ENCODE measurements at places on chromosomes 3 and 15.

DNA sequence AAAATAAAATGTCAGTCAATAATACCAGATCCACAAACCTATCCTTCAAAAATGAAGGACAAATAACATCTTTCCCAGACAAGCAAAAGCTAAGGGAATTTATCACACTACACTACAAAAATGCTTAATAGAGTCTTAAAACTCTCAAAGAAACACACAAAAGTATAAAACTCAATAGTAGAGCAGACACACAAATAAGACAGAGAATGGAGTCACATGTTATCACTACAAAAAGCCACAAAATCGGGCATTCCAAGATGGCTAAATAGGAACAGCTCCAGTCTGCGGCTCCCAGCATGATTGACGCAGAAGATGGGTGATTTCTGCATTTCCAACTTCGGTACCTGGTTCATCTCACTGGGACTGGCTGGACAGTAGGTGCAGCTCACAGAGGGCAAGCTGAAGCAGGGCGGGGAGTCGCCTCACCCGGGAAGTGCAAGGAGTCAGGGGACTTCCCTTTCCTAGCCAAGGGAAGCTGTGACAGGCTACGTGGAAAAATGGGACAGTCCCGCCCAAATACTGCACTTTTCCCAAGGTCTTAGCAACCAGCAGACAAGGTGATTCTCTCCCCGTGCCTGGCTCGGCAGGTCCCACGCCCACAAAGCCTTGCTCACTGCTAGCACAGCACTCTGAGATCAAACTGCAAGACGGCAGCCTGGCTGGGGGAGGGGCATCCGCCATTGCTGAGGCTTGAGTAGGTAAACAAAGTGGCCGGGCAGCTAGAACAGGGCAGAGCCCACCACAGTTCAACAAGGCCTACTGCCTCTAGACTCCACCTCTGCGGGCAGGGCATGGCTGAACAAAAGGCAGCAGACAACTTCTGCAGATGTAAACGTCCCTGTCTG is 46.3 kb downstream of the SENP7 start:
- DNase-seq, result no peak

DNA sequence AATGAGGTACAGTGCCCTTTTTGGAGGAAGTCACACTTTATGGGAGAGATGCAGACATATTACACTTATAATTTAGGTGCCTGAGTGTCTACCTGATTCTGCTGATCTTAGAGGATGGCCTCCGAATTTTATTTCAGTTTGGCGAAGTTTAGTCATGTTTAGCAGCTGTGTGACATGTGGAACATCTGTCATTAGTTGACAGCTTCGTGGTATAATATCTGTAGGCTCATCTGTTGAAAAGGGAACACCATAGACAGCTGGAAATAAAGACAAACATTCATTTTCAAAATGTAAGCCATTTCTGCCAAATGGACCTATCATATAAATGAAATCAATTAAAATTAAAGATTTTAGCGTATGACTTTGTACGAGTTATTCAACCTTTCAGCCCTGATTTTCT is 165.4 kb downstream of the CFAP20DC start:
- DNase-seq, result no peak

GRCh38 chr3:98185180-98185579 is 18.7 kb downstream of the OR5H15 start:
- DNase-seq, result no peak

- DNase-seq, result no peak
Observed at GRCh38 chr15:28998511-28998910, 112.7 kb downstream of the APBA2 start.

GRCh38 chr3:159813822-159814531 is 174.7 kb upstream of the IL12A start:
- no peak for DNase-seq

DNA sequence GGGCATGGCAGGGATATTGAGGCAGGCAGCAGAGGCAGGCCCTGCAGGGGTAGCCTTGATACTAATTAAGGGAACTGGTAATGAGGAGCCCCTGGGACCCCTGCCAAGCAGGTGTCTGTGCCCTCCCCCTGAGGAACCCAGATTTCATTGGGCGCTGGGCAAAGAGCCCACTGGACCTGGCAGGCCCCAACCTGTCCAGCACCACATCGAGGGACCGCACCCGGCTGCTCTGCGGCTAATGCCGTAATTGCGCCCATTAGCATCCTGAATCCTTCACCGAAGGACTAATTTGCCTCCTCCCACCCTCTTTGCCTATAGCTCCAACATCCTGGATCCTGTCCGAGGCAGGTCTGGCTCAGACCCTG is 13.7 kb upstream of the SEMA3B start:
- DNase-seq, result no peak

DNA sequence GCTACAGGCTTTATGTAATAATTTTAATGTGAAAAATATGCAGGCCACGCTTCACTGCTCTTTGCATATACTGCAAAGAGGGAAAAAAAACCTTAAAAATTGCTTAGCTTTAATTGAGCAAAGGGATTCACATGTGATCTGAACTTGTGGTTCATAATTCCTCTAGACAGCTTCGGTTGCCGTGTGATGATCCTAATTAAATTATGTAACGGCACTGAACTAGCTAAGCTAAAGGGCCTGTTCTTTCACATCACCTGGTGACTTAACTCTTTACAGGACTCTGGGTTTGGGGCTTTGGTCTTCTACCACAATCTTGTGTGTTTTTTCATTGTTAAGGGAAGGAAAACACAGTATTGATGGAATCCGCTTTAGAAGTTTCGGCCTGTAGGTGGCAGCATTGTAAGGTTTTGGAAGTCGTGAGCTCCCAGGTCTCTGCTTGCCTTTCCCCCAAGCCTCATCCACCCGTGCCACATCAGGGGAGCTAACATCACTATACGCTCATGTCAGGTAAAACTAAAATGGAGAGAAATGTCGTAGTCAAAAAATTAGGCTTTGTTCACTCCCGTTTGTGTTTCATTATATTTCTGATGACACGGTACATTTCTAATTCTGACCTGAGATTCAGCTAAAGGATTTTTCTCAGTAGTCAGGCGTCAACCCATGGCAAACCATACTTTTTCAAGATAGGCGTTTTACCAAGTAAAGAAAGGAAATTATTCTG is 205.6 kb upstream of the DPH6 start:
- peak; percentile 79 for DNase-seq
